ENCODE measurements at places on chromosomes 13 and 19.
A peak's percentile ranks its signal among the peaks of the same experiment; 100 is the strongest.

DNA sequence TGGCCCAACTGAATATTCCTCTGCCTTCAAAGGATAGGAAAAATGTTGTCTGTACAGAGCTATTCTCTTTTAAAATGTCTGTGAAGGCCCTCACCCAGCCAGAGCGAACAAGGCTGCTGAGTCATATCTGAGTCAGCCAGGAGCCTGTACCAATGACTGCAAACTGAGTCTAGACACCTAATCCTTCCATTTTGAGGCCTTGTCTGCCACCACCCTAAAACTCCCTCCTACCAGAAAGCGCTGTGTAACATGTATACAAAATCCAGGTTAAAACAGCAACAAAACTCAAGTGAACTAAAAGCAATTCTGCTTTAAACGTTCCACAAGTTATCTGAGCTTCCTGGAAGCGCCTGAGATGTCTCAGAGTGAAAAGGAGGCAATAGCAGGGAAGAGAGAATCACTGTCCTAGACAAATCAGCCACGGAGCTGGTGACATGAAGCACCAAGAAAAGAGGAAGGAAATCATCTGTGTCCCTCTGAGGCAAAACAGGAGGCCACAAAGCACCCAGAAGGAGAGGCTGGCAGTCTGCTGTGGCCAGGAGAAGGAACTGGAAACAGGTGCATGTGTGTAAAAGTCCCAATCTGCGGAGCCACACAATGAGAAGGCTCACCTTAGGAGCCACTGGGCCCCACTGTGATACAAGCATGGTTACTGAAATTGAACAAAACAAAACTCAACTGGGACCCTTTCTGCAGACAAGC lies 10.2 kb downstream of the DHRS12 start:
- DNase-seq = no peak

- peak; percentile 29 for DNase-seq
Measured at GRCh38 chr19:42370626-42371175, 19.4 kb downstream of the CNFN start.

- no peak for DNase-seq
Measured at GRCh38 chr13:99686944-99687411, 185.7 kb downstream of the TM9SF2 start.

GRCh38 chr13:95684418-95684817 lies 7.5 kb downstream of the DNAJC3 start:
- DNase-seq = no peak

DNA sequence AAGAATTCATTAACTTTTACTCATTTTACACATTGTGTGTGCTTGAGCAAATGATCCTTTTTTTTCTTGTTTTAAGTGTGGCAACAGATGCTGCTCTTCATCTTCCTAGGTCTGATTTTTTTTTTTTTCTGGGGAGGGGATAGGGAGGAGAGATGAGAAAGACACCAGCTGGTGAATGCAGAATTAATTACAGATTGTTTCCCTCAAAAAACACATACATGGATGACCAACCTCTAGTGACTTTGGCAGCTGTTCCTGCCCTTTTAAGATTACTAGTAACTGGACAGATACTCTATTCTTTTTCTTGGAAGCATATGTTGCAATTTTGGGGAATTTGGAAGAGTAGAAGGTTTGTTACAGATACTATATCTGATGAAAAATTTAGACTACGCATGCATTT lies 103.6 kb upstream of the MYO16 start:
- no peak for DNase-seq

GRCh38 chr19:18699403-18700054 lies 16.0 kb downstream of the CRTC1 start:
- no peak for DNase-seq

GRCh38 chr13:52374873-52375411 lies 31.0 kb downstream of the THSD1 start:
- no peak for DNase-seq

DNA sequence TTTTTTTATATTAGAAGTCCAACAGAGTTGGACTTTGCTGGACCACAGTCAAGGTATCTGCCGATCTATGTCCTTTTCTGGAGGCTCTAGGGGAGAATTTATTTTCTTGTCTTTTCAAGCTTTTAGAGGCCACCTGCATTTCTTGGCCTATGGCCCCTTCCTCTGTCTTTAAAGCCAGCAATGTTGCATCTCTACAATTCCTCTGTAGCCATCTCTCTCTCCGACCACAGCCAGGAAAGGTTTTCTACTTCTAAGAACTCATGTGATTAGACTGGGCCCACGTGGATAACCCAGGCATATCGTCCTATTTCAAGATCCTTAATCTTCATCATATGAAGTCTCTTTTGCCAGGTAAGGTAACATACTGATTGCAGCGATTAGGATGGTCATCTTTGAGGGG lies 43.5 kb upstream of the RGCC start:
- peak; percentile 33 for DNase-seq

DNA sequence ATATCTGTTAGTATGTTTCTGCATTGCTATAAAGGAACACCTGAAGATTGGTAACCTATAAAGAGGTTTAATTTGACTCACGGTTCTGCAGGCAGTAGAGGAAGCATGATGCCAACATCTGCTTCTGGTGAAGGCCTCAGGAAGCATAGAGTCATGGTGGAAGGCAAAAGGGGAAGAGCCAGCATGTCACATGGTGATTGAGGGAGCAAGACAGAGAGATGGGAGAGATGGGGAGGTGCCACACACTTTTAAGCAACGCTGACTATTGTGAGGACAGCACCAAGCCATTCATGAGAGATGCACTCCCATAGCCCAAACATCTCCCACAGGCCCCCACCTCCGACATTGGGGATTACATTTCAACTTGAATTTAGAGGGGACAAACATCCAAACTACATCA lies 32.8 kb downstream of the COG6 start:
- no peak for DNase-seq

DNA sequence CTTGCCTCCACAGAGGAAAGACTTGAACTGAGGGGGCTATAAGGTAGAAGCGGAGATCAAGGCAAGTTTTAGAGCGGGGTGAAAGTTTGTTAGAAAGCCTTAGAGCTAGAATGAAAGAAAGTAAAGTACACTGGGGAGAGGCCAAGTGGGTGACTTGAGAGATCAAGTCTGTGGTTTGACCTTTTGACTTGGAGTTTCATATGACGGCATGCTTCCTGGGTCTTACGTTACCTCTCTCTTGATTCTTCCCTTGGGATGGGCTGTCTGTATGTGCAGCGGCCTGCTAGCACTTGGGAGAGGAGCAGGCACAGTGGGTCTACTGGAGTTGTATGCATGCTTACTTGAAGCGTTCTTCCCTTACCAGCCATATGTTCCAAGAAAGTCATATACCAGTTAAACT lies 1768.5 kb downstream of the PCDH9 start:
- DNase-seq = no peak

GRCh38 chr13:21344662-21345176 lies 114.4 kb downstream of the ZDHHC20 start:
- DNase-seq = no peak

DNA sequence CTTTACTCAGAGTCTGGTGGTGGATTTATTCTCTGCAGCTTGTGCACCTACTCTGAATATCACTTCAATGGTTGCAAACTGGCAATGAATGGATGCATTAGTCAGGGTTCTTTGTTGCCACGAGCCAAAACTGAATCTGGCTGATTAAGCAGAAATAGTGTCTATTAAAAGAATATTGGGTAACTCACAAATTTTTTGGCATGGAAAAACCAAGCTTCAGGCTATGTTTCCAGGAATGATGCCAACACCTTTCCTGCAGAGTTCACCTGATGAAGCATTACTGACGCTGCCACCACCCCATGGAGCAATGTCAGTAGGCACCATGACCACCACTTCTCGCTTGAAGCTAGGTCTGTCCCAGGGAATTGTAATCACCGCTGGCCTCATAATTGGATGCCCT lies 597.8 kb upstream of the SLC10A2 start:
- DNase-seq = no peak

- DNase-seq = no peak
Measured at GRCh38 chr13:78040205-78040830, 121.7 kb upstream of the EDNRB start.

GRCh38 chr19:49790866-49791265 lies 22.2 kb downstream of the FUZ start:
- no peak for DNase-seq

GRCh38 chr19:2207991-2208860 lies 27.9 kb downstream of the PLEKHJ1 start:
- DNase-seq = peak; percentile 59

DNA sequence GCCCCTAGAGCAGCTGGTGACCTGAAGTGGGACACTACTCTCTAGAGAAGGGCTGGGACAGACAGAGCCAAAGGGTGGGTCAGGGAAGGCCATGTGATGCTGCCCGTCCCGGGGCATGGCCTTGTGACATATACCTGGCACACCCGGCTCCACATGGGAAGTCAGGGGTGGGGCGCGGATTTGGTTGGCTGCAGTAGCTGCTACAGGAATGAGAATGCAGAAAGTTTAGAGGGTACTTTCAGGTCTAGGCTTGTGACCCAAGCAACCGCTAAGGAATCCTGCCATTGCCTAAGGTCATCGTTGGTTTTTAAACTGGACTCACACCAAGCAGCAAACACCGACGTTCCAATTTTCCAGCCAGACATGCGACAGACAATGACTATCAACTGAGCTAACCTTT lies 25.9 kb downstream of the RCBTB2 start:
- DNase-seq = no peak

DNA sequence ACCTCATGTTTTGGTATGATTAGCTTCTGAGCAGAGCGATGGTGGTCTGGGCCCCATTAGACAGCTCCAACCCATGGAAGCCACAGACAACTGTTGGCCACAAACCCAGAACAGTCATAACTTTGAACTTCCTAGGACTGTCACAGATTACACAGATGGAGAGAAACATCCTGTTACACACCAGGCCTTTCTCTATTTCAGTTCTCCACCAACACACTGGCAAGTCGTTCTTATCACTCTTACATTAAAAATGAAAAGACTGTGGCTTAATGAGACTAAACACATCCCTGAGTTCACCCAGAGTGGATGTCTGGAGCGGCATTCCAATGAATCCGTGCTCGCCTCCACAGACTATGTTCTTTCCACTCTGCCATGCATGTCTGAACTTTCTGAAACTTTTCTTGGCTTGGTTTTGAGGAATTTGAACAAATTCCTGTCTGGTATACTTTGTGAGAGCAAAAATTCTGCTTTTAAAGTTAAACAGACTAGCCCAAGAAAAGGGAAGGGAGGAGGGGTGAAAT lies 109.1 kb downstream of the NALCN start:
- DNase-seq = peak; percentile 19

GRCh38 chr19:10780368-10780767 lies 55.6 kb downstream of the TMED1 start:
- DNase-seq = no peak

DNA sequence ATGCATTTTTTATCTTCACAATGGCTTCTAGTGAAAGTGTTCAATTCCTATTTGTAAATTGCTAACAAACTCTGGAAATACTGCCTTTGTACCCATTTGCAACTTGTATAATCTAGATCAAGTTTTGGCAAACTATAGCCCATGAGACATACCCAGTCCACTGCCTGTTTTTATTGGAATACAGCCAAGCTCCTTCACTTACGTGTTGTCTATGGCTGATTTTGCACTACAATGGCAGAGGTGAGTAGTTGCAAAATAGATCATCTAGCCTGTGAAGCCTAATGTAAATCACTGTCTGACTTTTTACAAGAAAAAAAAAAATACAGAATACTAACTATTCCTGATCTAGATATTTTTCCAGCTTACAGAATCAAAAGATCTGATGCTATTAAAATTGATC lies 37.1 kb downstream of the DZIP1 start:
- DNase-seq = no peak

DNA sequence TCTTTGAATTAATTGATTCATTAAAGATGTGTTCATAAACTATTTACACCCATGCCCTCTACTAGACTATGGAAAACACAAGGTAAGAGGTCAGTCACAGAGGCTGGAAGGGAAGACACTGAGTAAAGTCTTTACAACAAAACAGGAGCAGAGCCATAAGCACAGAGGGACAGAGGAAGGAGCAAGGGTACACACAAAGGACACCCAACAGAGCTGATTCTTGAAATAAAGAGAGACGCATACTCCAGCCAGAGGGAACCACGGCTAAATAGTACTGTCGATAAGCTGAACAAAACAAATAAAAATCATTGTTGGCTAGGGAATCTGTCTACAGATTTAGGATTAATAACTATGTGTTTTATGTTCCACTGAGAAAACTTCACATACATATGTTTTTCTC lies 289.2 kb downstream of the EFNB2 start:
- no peak for DNase-seq

DNA sequence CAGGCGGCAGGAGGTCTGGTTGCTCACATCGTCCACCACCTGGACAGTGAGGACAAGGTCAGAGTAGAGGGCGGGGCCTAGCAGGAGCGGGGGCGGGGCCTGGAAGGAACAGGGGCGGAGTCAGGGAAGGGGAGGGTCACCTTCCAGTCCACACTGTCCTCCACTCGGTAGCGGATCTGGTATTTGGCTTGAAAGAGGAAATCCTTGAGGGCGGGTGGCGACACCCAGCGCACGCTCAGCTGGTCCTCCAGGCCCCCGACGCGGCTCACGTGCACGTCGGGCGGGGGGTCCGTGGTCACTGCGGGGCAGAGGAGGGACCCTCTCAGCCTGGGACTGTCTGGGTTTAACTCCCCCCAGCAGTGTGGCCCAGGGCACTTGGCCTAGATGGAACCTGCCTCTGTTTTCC lies 8.2 kb downstream of the REX1BD start:
- DNase-seq = no peak

- DNase-seq = no peak
Measured at GRCh38 chr13:33070713-33071112, 54.5 kb downstream of the KL start.

GRCh38 chr19:30540761-30541160 lies 168.6 kb downstream of the ZNF536 start:
- DNase-seq = no peak

DNA sequence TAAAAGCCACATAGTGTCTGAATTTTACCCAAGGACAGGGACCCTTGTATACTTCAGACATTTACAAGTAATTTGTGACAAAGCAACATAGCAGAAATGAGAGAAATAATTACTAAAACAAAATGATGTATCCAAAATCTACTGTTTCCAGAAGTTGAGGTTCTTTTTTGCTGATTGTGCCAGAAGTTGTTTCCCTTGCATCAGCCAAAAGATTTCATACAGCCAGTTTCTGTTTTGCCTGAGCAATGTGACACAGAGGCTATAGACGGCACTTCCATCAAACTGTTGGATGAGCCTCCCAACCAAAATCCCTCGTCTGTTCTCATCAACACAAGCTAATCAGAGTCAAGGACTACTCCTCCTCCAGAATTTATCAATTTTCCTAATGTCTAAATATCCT lies 913.2 kb upstream of the GPC6 start:
- DNase-seq = no peak

- no peak for DNase-seq
Measured at GRCh38 chr19:48455171-48455907, at the start of gene KCNJ14. TSS of gene KCNJ14 (plus strand) at chr19:48455574. CDS start at chr19:48461725, 6,151 bp downstream.

GRCh38 chr13:33884531-33885220 lies 66.7 kb downstream of the RFC3 start:
- no peak for DNase-seq

- no peak for DNase-seq
Measured at GRCh38 chr13:113320226-113320875, 23.3 kb downstream of the LAMP1 start.

All from hindlimb muscle (tissue), 1 donor.